Lower lobe of right lung (tissue), 2 donors: ENCODE measurements at places on chromosomes 16 and 17.

GRCh38 chr17:44197980-44198720 lies 1.5 kb downstream of the ATXN7L3 start:
- no peaks in the 10 kb centered on the region for H3K27me3 ChIP-seq
- H3K27ac ChIP-seq: peak overlapping the region; percentile 96
- H3K36me3 ChIP-seq: peaks cover 45% of the 10 kb centered on the region
- no peak for DNase-seq
- H3K4me1 ChIP-seq: peaks cover 23% of the 10 kb centered on the region

DNA sequence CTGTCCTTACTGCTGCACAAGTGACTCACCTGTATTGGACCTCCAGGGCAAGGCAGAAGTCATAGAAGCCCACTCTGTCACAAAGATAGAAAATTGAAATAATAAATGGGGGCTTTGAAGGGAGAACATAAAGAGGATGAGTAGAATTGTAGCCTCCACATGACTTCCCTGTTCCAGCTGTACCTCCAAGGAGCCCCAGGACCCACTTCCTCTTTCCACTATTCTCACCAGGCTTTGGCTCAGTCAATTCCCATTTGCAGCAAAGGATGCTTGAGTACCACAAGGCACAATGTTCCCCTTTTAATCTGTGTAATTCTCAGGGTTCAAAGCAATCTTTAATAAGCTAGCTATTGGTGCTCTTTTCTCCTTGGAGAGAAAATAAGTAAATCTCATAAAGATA lies 512.1 kb downstream of the TOX3 start:
- no peaks in the 10 kb centered on the region for H3K27me3 ChIP-seq
- no peak overlapping the region for H3K4me3 ChIP-seq
- no peak overlapping the region for H3K27ac ChIP-seq
- no peaks in the 10 kb centered on the region for H3K36me3 ChIP-seq
- no peaks in the 10 kb centered on the region for H3K4me1 ChIP-seq
- no peak for DNase-seq

DNA sequence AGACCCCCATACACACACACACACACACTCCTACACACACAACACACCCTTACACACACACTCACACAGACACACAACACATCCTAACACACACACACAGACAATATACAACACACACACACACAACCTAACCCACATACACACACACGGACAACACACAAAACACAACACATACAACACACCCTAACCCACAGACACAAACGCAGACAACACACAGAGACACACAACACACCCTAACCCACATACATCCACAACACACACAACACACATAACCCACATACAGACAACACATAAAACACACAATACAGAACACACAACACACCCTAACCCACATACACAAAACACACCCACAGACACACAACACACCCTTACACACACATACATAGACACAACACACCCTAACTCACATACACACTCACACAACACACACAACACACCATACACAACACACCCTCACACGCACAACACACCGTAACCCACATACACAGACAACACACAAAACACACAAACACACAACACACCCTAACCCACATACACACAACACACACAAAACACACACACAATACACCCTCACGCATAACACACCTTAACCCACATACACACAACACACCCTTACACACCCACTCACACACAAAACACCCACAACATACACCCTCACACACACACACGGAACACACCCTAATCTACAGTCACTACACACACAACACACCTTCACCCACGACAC lies 4.4 kb downstream of the ASGR1 start:
- DNase-seq: no peak
- H3K27me3 ChIP-seq: peaks cover 14% of the 10 kb centered on the region
- H3K36me3 ChIP-seq: no peaks in the 10 kb centered on the region
- no peak overlapping the region for H3K4me3 ChIP-seq
- peaks cover 27% of the 10 kb centered on the region for H3K4me1 ChIP-seq

GRCh38 chr17:61878984-61879612 lies 15.8 kb upstream of the BRIP1 start:
- no peaks in the 10 kb centered on the region for H3K27me3 ChIP-seq
- no peak overlapping the region for H3K27ac ChIP-seq
- H3K4me3 ChIP-seq: no peak overlapping the region
- no peaks in the 10 kb centered on the region for H3K4me1 ChIP-seq

DNA sequence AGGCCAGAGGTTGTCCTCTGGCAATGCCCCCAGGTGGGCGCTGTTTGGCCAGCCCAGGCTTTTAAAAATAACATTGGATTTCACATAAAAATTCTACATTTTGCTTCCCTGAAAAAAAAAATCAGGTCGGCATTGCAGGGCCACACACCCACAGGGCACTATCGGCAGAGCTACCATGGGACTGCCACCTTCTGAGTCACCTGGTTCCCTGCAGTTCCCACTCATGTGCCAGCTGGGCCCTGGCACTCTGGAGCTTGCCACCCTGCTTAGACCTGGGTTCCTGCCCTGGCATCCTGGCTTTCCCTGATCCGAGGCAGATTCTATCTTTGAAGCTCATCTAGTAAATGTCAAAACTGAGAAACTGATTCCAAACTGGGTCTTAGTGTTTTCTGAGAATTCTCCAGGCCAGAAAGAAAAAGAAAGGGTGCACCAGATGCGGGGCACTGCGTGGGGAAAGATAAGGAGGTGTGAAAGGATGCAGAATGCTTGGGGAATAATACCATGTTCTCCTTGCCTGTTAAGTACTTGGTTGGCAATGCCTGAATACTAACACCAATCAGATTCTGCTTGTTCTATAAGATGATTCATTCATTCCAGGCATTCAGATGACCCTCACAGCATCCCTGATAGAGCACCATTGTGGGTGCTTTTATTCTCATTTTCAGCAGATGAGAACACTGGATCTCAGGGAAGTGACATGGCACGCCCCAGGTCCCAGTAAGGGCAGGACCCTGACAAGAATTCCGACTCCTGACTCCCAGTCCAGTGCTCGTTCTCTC lies 51.8 kb downstream of the RAI1 start:
- H3K27me3 ChIP-seq: no peaks in the 10 kb centered on the region
- H3K4me3 ChIP-seq: no peak overlapping the region
- H3K36me3 ChIP-seq: no peaks in the 10 kb centered on the region
- peaks cover 34% of the 10 kb centered on the region for H3K4me1 ChIP-seq

DNA sequence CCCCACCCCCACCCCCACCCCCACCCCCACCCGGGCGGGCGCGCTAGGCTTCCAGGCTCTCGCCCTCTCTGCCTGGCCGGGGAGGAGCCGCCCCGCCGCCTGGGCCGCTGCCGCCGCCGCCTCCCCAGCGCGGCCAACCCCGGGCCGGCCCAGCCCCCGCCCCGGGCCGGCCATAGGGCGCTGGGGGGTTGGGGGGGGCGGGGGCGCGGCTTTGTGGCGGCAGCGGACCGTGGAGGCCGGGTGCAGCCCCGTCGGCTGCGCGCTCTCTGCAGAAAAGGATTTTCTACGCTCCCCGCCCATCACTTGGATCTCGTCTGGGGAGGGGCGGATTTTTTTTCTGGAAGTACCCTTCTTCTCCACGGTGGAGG lies 230.9 kb downstream of the MRTFB start:
- no peak for DNase-seq
- H3K4me1 ChIP-seq: peaks cover 8% of the 10 kb centered on the region
- H3K36me3 ChIP-seq: no peaks in the 10 kb centered on the region
- H3K27ac ChIP-seq: no peak overlapping the region
- peaks cover 13% of the 10 kb centered on the region for H3K27me3 ChIP-seq
- peak overlapping the region; percentile 74 for H3K4me3 ChIP-seq

DNA sequence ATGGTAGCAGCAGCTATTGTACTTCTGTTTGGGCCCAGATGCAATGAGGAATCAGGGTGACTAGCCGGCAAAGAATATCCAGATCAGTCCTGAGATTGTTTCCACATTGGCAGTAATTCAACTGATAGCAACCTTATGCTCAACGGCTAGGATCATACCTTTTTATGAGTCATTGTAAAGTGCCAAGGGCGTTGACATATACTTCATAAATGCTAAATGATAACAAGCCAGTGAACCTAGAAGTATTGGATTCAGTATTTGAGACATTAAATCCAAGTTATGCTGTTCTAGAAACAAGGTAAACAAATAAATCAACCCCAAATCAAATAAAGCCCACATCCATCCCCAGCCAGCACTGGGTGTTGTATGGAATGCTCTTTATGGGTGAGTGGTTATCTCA lies 207.1 kb upstream of the ZFHX3 start:
- no peak overlapping the region for H3K4me3 ChIP-seq
- no peaks in the 10 kb centered on the region for H3K27me3 ChIP-seq
- no peaks in the 10 kb centered on the region for H3K4me1 ChIP-seq
- DNase-seq: no peak

DNA sequence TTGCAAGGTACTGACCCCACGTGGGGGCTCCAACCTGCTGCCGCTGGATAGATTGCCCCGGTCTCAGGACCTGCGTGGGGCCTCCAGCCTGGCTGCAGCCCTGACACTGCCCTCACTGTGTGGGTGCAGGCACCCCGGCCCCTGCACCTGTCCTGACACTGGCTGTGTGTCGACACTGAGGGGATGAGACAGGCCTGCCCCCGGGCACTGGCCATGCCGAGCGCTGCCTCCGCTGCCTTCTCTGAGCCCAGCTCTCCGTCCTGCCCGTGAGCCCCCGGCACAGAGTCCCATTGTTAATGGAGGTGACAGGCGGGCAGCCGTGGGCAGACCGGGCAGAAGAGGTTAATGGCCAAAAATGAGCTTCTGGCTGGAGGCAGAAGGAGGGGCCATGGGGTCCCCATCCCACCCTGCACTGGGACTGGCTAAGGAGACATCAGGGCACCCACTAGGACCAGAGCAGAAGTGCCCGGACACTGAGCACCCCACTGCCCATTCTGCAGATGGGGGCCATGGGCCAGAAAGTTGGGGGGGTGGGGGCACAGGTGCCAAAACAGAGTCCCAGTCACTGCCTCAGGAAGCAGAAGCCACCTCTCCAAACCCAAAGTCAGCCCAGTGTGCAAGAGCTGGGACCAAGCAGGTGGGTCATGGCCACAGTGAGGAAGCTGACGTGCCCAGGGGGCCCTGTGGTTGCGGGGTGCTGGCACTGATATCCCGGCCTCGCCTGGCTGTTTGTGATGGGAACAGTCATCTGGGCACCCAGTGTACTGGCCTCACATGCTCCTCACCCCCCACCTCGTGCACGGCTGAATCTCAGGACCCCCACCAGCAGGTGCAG lies 2.5 kb upstream of the PRR35 start:
- no peak for DNase-seq
- peaks cover 8% of the 10 kb centered on the region for H3K36me3 ChIP-seq
- no peak overlapping the region for H3K27ac ChIP-seq
- peaks cover 42% of the 10 kb centered on the region for H3K27me3 ChIP-seq
- H3K4me3 ChIP-seq: no peak overlapping the region
- no peaks in the 10 kb centered on the region for H3K4me1 ChIP-seq
